Kidney epithelial cell (primary cell): ENCODE measurements at places on chromosomes 5 and 9. TPM values are rescaled to one million over a fixed set of nuclear protein-coding genes. Genes with fewer than 3 reads are reported as not detected.

ZNF300 gene
- 8.5 and 9.2 TPM in 2 replicates for total RNA-seq

DNA sequence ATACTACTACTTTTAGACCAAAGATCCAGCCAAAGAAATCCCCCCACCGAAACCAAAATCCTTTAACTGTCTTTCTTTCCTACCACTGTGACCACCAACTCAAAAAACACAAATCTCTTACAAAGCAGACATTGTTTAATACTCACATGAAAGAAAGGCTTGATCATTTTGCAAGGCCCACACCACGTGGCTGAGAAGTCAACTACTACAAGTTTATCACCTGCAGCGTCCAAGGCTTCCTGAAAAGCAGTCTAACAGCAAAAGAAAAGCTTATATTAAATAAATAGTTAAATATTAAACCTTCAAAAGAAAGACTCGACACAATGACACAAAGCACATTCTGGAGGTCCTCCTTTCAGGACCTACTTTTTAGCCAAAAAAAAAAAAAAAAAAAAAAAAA, 5.1 kb downstream of the TXN start:
- DNase-seq, result no peak

DNA sequence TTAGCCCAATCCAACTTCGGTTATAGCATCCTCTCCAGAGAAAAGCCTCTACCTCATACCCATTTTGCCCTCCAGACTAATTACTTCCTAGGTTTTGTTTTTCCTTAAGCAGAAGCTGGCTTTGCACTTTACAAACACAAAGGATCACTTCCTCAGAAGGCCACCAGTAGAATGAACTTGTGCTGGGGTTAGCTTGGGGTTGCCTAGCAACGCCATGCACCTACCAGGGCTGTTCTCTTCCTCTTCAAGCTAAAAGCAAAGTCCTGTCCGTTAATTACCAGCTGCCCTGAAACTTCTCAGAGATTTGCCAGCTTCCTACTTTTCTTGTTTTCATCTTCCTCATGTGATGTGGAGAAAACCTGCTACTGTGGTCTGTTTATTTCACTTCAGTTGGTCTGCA, 132.0 kb upstream of the WWC1 start:
- no peak for DNase-seq

DNA sequence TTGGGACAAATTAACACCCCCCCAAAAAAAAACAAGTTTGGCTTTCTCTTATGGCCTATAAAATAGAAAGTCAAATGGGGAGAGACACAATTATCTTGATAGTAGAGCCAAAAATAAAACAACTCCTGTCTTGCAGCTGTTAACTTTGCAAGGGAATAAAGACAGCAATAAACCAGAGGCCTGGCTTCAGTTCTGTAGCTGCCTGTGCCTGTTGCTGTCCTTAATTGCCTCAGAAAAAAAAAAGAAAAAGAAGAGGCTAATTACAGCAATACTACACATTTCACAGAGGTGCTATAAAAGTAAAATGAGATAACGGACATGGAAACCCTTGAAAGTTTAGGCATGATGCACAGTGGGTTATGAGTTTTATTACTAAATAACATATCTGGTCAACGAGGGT, 170.7 kb upstream of the IRX1 start:
- no peak for DNase-seq

DNA sequence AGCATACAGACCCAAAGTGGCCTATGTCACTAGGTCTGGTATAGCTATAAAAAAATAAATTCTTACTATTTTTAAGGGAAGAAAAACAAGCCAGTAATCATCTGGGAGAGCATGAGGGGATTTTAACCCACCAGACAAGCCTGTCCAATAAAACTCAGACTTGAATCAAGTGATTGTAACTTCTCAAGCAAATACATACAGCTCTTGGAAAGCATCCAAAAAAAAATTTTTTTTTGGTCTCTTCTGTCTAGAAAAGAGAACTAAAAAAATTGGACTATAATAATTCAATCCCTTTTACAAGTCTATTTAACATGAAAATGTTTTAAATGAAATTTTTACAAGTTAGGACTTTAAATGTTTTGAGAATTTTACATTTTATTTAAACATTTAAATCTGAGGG, 61.7 kb downstream of the FBXL17 start:
- DNase-seq, result no peak

DNA sequence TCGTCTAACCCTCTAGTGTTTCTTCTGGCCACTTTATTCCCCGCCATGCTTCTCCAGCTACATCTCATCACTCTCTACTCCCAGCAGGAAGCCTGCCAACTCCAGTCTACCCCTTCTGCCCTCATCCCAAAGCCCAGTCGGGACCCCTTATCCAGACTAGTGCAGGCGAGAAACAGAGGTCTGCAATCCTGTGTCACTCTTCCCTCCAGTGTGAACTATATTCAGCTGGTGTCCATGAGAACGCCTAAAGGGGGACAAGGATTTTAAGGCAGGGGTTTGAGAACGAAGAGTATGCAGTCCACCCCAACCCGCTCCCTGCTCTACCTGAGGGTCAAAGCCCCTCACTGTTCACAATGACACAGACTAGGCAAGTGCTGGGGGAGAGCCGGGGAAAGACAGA, 41.7 kb upstream of the GABRP start:
- DNase-seq, result no peak

GRCh38 chr9:16813838-16814237, 56.6 kb downstream of the BNC2 start:
- DNase-seq, result no peak

GRCh38 chr9:18438300-18438925, 35.5 kb upstream of the ADAMTSL1 start:
- DNase-seq, result no peak

TERT gene
- total RNA-seq, result 0.21 TPM in 1 of 2 replicates, not detected in the other

SPINK1 gene
- total RNA-seq, result 0.48 TPM in 1 of 2 replicates, not detected in the other

GABRG2 gene
- not detected in 2 replicates for total RNA-seq

DNA sequence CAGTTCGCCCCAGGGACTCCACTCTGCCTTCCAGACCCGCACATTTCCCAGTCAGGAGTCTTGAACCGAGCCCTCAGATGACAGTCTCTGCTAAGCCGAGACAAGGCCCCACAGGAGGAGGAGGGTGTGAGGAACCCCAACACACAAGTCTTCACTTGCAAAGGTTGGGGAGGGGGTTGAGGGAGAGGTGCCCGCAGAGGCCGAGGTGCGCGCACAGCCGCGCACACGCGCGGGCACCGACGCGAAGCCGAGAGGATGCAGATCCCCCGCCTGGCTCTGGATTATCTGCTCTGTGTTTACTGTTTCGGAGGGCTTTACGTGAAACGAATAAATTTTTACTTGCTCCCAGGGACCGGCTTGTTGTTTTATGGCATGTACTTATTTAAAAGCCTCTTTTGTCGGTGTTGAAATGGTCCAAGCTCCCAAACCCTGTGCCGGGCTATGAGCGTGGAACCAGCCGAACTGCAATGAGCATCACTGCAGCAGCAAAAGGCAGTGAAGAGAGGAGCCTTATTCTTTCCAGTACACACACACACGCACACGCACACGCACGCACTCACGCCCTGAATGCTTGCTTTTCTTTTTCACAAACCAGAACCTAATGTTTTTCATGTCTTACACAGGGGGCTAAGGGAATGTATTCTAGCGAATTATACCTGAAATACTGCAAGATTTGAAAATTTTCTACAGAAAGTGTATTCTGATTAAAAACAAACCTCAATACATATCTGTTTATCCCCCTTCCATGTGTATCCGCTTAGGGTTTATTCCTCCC, 297.7 kb downstream of the PARP8 start:
- no peak for DNase-seq

TMEM252 gene
- not detected in 2 replicates for total RNA-seq

SPEF2 gene
- 3.2 and 3.6 TPM in 2 replicates for total RNA-seq

CCDC171 gene
- total RNA-seq, result 3.3 and 5.0 TPM in 2 replicates

GLDC gene
- 10.3 and 17.3 TPM in 2 replicates for total RNA-seq

RNF183 gene
- total RNA-seq, result not detected in 2 replicates

DNA sequence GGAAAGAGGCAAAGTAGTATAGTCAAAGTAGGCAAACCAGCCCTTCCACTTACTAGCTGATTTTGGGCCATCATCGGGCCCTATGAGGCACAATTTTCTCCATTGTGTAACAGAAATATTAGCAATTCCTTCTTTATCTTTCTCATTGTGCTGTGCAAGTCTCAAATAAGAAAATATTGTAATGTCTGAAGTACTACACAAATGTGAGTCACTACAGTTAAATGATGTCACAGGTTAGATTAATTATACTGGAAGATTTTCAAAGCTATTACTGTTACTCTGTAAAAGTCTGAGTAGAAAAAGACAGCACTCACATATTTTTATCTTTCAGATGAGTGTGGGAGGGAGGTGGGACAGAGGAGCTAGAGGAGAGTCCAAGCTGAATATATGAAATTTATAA, 12.4 kb upstream of the TMC1 start:
- DNase-seq, result no peak

DNA sequence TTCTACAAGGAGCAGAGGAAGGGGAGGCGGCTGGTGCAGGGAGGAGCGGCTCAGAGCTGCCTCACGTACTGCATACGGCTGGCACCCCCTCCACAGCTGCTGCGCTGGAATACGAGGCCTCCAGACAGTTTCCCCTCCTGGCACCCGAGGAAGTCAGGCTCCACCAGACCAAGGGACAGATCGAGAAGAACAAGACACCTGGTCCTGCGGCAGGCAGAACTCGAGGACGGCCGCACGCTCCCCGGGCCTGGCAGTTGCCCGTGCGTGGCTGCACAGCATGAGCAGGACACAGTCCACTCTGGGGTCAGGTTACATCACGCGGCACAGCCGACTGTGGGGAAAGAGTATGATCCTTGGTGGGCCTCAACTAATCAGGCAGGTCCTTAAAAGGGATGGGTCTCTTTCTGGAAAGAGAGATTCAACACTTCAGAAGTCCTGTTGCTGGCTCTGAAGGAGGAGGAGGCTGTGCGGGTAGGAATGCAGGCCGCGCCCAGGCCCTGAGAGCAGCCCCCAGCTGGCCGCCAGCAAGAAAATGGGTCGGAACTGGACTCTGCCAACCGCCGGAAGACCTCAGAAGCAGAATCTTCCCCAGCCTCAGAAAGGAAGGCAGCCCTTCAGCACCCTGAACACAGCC, 11.6 kb downstream of the UBAC1 start:
- DNase-seq, result no peak
